Subcutaneous preadipocyte (primary cell): ENCODE measurements at places on chromosomes 13 and 19. TPM values are rescaled to one million over a fixed set of nuclear protein-coding genes. Genes with fewer than 3 reads are reported as not detected.

The SLITRK5 gene
- not detected in 2 replicates for total RNA-seq

The ATP13A1 gene
- total RNA-seq, result 55.9 and 59.0 TPM in 2 replicates

The KIR2DL3 gene
- not detected in 2 replicates for total RNA-seq

The AKT2 gene
- 116 and 143 TPM in 2 replicates for total RNA-seq

The LHB gene
- total RNA-seq, result not detected in 2 replicates

The RAB3D gene
- total RNA-seq, result 12.7 and 15.4 TPM in 2 replicates
